A549 (cell line): ENCODE measurements at places on chromosomes 12 and 14. TPM values are rescaled to one million over a fixed set of nuclear protein-coding genes. Genes with fewer than 3 reads are reported as not detected.

Gene LRP1
- polyA plus RNA-seq: 8.6 to 9.6 TPM (median 9.4 TPM) in 3 replicates

Gene CBLN3
- 1.1 to 1.5 TPM (median 1.4 TPM) in 3 replicates for polyA plus RNA-seq

Gene NTN4
- 36.9 to 37.3 TPM (median 37.1 TPM) in 3 replicates for polyA plus RNA-seq

Gene NFATC4
- 0.04 to 0.25 TPM (median 0.10 TPM) in 3 replicates for polyA plus RNA-seq

Gene LGR5
- polyA plus RNA-seq: not detected in 3 replicates

Gene DCN
- polyA plus RNA-seq: not detected in 3 replicates

Gene HNF1A
- polyA plus RNA-seq: 5.7 to 7.3 TPM (median 6.8 TPM) in 3 replicates

Gene OR4E1
- not detected in 3 replicates for polyA plus RNA-seq

Gene CCDC88C
- polyA plus RNA-seq: 2.9 to 3.6 TPM (median 3.6 TPM) in 3 replicates

Gene REP15
- polyA plus RNA-seq: 0.34 to 0.83 TPM (median 0.41 TPM) in 3 replicates
